ENCODE measurements at places on chromosomes 13 and 19.

DNA sequence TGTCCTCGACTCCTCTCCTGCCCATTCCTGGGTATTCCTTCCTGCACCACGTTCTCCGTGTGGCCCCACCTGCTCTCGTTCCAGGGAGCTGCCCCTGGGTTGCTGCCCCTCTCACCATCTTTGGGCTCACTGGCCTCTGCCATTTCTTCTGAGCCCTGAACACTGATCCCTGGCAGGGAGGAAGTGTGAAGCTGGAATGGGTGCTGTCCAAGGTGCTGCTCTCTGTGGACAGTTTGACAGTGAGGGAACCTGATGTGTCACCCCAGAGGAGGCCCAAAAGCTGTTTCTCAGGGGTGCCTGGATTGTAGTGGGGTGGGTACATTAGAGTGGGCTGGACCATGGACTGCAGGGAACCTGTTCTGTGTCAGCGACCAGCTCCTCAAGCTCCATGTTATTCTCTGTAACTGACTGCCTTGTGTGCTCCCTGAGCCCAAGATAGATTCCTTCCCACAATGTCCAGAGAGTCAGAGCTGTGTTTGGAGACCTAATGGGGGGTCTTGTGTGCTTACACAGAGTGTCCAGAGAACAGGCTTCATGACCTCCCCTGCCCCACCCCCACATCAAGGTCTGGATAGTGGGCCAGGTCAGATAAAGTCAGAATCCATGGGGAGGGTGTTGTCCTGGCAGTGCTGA is 7.2 kb upstream of the CEACAM8 start:
- peak; percentile 33 for DNase-seq

- no peak for DNase-seq
Observed at GRCh38 chr13:36323408-36323807, 22.8 kb downstream of the SPART start.

DNA sequence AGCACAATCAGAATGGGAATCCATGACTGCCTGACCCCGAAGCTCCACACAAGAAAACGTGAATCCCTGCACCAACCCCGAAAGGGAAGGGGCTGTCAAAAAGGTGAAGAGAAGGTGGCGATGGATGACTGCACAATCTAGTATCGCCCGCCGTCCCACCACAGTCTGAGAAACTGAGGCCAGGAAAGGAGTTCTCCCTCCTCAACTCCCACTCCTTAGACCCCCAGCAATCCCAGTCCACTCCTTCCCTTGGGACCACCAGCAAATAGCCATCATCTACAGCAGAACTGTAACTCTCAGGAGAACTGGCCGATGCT is 451 bp downstream of the NOSIP start:
- DNase-seq, result no peak

DNA sequence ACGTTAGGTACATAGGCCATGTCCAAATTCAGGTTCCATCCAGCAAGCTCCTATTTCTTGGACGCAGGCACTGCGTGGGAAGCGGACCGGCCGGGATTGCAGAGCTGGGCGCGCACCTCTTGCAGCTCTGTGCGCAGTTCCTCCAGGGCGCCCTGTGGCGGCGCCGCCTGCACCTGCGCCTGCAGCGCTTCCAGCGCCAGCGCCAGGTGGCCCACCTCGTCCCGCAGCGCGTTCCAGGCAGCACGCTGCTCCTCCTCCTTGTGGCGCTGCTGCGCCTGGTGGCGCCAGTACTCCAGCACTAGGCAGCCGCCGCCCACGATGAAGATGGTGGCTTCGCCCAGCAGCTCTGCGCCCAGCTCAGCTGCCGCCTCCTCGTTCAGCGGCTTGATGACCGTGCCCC is 31.1 kb downstream of the OPA3 start:
- no peak for DNase-seq

DNA sequence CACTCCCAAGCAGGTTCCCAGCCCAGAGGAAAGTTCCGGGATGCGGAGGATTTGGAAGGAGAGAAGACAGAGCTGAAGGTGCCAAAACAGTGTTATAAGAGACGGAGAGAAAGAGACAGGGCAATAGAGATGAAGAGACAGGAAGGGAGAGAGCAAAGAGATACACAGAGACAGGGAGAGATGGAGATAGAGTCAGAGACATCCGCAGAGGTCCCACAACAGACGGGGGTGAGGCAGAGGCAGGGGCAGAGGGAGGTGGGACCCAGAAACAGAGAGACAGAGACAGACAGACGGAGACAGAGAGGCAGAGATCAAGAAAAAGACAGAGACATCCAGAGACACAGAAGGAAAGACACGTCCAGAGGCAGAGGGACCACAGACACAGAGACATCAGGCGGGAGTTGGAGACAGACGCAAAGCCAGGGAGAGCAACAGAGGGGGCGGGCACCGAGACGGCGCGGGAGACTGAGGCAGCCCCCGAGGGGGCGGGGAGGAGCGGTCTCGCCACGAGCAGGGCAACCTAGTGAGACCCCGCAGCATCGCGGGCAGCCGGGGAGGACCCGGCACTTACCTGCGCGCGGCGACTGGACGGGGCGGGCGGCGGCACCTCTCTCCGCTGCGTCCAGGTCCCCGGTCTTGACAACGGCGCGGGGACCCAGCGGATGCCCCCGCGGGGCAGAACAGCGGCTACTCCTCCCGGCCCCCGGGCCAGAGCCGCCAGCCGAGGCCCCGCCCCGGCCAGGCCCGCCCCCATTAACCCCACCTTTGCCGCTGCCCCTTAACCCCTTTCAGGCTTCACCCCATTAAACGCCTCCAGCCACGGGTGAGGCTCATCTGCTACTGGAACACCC is at the start of gene GPR4:
GPR4 (minus strand) TSS at position 689 of the 851 bp plus-strand sequence. CDS start 10,346 bp downstream, outside the sequence.
- no peak for DNase-seq

- DNase-seq, result no peak
Observed at GRCh38 chr19:12133069-12133468, 7.1 kb downstream of the ZNF20 start.

GRCh38 chr19:8097681-8098567 is 45.4 kb downstream of the CCL25 start:
- DNase-seq, result no peak

- DNase-seq, result no peak
Observed at GRCh38 chr13:40508127-40508526, 158.3 kb downstream of the FOXO1 start.

DNA sequence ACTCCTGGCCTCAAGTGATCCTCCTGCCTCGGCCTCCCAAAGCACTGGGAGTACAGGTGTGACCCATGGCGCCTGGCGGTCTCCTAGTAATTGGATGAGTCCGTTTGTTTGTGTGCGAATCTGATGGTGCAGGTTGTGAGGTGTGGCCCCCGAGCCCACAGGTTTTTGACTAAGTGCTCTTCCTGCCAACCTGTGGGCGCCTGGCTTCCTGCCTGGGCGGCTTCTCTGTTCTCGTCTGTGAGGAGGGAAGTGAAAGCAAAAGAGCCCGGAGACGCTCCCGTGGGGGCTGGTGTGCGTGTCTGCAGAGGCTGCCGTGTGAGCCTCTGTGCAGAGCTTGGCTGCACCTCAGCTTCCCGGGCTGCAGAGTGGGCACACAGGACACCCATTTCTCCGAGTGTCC is 10.0 kb downstream of the ARHGAP45 start:
- DNase-seq, result peak; percentile 92

GRCh38 chr13:80151016-80151415 is 189.9 kb downstream of the SPRY2 start:
- no peak for DNase-seq

GRCh38 chr19:41626278-41626677 is 596 bp downstream of the CEACAM4 start:
- DNase-seq, result no peak

- no peak for DNase-seq
Observed at GRCh38 chr19:31511696-31512095, 162.5 kb upstream of the TSHZ3 start.

DNA sequence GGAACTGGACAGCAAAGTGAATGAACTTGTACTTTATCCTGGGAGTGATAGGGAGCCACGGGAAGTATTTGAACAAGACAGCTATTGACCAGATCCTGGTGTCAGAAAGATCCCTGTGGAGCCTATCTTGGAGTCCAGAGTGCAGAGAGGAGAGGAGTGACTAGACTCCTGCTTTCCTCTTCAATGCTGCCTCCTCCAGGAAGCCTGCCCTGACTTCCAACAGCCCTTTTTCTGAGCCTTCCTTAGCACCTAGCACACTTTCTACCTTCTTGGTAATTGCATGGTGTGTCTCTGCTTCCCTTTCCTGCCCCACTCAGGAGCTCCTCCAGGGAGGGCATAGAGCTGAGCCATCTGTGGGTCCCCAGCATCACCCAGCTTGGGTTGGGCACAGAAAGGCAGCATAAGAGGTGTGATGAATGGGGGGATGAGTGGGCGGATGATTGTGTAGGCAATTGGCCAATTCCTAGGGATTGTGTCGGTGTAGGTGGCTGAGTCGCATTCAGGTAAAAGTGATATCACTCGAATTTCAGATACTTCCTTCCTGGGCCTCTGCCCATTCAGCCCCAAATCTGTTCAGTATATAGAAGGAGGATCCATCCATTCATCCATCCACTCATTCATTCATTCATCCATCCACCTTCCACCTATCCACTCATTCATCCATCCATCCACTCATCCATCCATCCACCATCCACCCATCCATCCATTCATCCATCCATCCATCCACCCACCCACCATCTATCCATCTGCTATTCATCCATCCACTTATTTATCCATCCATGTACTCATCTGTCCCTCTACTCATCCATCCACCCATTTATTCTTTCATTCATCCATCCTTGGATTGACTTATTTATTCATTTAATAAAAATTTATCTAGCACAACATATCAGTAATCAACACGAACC is 26.9 kb downstream of the CYP4F22 start:
- no peak for DNase-seq

GRCh38 chr19:3914199-3914598 is 18.7 kb upstream of the NMRK2 start:
- no peak for DNase-seq

DNA sequence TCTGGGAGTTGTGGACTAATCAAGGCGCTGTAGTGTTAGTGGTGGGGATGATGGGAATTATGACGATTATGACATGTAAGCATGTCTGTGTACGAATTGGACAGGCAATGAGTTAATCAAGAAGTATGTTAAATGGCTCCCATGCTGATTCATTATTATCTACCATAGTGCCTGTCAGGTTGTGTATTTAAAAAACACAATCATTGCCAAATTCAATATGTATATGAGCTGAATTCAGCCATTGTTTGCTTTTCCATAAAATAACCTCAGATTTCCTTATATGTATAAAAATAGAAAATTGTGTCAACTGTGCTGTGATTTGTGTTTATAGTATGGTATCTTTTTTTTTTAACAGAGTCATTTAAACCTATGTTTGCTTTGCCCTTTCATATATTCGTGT is 37.1 kb downstream of the PCCA start:
- DNase-seq, result no peak

DNA sequence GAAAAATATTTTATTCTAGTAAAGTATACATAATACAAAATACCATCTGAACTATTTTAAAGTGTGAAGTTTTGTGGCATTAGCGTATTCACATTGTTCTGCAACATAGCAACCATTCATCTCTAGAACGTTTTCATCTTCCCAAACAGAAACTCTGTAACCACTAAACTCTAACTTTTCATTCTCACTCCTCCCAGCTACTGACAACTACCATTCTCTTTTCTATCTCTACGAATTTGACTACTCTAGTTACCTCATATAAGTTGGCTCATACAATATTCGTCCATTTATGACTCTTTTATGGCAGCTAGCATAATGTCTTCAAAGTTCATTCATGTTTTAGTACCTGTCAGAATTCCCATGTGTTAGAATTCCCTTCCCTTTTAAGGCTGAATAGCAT is 150.5 kb upstream of the MIR17HG start:
- DNase-seq, result no peak

- DNase-seq, result no peak
Observed at GRCh38 chr13:66400292-66400691, 829.8 kb downstream of the PCDH9 start.

GRCh38 chr13:21034603-21035191 is 26.7 kb downstream of the LATS2 start:
- peak; percentile 35 for DNase-seq

DNA sequence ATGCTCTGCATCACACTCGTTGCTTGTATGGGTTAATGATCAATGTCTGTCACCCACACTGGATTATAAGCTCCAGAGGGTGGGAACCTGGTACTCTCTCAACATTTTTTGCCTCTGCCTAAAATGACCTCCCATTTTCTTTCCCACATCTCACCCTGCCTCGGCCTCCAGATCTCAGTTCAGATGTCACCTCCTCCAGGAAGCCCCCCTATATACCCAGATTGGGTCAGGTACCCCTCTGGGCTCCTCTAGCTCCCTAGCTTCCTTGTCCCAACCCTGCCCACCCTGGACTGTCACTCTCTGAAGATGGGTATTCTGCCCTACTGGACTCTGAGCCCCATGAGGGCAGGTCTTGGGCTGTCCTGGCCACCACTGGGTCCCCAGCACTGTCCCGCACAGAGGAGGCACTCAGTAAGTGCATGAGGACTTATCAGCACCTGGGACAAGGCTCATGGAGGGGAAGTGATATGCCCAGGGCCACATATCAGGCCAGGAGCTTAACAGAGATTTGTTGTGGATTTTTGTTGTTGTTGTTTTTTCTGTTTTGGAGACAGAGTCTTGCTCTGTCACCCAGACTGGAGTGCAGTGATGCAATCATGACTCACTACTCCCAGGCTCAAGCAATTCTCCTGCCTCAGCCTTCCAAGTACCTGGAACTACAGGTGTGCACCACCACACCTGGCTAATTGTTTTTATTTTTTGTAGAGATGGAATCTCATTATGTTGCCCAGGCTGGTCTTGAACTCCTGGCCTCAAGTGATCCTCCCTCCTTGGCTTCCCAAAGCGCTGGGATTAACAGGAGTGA is 23.8 kb downstream of the PRKD2 start:
- DNase-seq, result no peak

- DNase-seq, result no peak
Observed at GRCh38 chr19:566403-566802, 6.0 kb upstream of the BSG start.

DNA sequence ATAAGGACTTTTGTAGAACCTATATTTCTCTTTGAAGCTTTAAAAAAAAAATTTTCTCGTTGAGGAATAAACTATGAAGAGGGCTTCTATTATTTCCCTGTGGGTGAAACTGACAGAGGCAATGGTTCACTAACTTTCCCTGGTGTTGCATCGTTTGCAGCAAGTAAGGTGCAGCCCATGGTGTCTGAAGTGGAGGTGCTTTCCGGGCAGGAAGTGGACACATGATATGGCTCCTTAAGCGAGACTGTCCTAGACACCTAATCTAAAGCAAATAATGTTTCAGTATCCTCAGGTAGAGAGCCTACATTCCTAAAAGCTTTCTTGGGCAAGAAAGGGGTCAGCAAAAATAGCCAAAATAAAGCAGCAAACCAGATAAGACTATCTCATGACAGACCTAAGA is 437.6 kb upstream of the ARGLU1 start:
- no peak for DNase-seq

DNA sequence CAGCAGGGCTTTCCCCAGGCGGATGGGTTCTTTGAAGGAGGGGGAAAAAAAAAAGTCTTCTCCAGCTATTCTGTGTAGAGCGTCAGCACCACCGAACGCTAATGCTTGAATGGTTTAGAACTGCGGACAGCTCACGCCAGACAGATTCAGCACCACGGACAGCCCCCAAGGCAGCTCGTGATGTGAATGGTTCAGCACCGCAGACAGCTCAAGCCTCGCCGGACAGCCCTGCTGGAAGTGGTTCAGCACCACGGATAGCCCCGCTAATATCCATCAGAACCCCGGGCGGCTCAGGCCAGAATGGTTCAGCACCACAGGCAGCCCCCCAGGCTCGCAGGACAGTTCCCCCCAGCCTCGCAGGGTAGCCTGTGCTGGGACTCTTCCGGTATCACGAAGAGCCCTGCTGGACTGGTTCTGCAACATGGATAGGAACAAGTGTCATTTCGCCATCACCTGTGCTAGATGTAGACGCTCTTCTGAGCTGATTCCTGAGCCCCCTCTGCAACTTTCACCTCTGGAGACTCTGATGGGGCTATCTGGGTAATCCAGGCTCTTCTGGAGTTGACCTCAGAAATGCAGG is 4.9 kb upstream of the SMIM17 start:
- peak; percentile 33 for DNase-seq
